ENCODE measurements at places on chromosomes 7 and 10. TPM values are rescaled to one million over a fixed set of nuclear protein-coding genes. Genes with fewer than 3 reads are reported as not detected.

DNA sequence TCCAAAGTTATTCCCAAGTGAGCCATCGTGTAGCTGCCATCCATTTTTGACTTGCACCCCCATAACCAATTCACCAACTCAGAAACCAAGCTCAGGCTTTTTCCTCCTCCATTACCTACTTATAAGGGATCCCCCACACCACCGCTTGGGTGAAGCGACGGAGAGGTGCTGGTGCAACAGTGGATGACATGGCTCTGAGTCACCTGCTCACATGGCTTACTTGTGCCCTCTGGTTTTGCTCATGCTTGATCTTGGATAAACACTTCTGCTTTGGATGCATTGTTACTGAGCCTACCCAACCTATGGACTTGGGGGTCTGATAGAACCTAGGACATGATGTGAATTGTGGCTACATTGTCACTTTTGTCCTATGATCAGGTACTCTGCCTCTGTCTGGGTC, 12.0 kb upstream of the AKR1B1 start:
- no peak for DNase-seq

DNA sequence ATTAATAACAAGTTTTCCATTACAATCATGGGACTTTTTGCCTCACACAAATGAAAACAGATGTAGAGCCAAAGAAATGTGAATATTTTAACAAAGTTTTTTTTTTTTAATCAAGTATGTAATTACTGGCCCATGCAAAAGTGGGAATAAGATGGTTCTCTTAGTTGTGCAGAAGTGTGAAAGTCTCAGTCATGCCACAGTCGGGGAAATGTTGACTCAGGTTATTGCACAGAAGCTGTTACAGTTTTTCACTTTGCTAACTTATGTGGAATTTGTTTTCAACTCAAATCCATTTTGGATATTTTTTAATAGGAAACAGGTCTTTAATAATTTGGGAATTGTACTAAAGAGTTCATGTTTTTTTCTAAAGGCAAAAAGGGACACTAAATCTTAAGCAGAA, 44.0 kb upstream of the CAV2 start:
- no peak for DNase-seq

GRCh38 chr7:81944058-81944457, 174.2 kb upstream of the HGF start:
- DNase-seq: no peak

GRCh38 chr7:22278660-22279059, 78.3 kb downstream of the RAPGEF5 start:
- DNase-seq: no peak

DNA sequence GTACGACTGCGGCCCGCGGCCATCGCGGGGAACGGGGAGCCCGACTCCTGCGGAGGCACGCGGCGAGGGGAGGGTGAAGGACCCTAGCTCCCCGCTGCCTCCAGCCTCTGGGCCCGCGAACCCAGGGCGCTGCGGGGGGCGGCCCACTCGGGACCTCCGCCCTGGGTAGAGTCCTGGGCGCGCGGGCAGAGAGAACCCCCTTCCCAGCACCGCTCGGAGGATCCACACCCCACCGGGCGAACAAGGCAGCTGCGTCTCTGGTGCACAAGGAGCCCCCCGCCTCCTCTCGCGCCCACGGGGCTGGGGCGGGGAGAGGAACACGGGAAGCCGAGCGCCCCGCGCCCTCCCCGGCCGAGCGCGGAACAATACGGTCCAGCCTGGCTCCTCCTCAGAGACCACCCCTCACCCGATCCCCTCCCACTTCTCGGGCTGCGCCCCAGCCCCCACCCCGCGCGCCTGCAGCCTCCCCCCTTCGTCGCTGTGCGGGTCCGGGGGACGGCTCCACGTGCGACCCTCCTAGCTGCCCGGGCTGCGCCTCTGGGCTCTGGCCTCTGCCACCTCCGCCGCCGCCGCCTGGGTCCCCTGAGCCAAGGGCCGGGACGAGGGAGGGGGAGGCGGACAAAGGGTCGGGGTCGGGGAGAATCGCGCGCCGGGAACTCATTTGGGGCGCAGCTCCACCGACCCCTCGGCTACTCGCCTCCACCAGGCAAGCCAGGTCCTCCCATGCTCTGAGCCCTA, at the start of gene WDR86:
Gene WDR86, minus strand, starts transcription at position 372 of the 738 bp plus-strand sequence. CDS start 449 bp downstream, outside the sequence.
- DNase-seq: no peak

GRCh38 chr7:130954918-130955564, 221.0 kb upstream of the KLF14 start:
- DNase-seq: no peak

DNA sequence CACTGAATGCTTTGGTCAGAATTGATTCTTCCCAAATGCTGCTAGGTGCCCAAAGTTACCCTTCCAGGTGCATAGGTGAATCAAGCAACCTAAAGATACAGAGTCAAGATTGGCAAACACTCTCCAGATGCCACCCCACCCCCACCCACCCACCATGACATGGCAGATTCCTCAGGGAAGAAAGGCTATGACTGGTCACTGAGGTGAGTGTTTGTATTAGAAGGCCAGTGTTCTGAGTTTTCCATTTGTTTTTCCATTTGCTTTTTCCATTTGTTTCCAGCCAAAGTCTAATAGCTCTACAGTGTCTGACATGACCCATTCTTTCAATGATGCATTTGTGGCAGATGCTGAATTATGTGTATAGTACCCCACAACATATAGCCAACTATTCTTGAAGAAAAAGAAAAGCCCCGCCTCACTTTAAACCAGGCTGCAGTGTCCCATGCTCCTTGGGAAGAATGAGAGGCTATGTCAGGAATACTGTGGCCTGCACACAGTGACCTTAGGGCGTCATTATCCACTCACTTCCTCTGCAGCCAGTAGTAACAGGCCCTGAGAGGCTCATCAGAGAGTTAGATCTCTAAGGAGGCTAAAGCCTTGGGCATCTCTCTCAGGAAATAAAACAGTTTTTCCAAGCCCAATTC, 16.1 kb upstream of the HIBADH start:
- no peak for DNase-seq

- no peak for DNase-seq
Measured at GRCh38 chr10:88292185-88292514, 291.0 kb downstream of the RNLS start.

- DNase-seq: no peak
Measured at GRCh38 chr7:116441534-116441933, 58.0 kb upstream of the CAV2 start.

DNA sequence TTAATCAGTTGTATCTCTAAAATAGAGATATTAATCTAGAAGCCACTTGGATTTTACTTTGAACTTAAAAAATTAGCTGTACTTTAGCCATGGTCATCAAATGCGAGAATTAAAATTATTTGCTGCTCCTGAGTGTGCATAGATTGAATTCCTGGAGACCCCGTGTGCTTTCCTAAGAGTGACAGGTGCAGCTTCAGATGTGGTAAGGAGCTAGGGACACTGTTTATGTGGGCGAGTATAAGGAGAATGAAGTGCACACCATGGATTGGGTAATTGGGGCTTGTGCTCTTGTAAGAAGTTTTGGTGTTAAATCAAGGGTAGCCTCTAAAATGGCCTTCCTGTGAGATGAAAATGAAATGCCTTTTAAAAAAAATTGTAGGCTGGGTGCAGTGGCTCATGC, 9.8 kb downstream of the PLCE1 start:
- no peak for DNase-seq

- no peak for DNase-seq
Measured at GRCh38 chr7:13794581-13794980, 194.9 kb downstream of the ETV1 start.

- peak; percentile 57 for DNase-seq
Measured at GRCh38 chr7:112481833-112482670, 1.3 kb downstream of the LSMEM1 start.

- no peak for DNase-seq
Measured at GRCh38 chr10:63166742-63167258, 33.7 kb downstream of the NRBF2 start.

GRCh38 chr7:145784809-145785780, 331.5 kb upstream of the CNTNAP2 start:
- DNase-seq: no peak

GRCh38 chr7:32223721-32224120, 153.5 kb upstream of the PDE1C start:
- no peak for DNase-seq

DNA sequence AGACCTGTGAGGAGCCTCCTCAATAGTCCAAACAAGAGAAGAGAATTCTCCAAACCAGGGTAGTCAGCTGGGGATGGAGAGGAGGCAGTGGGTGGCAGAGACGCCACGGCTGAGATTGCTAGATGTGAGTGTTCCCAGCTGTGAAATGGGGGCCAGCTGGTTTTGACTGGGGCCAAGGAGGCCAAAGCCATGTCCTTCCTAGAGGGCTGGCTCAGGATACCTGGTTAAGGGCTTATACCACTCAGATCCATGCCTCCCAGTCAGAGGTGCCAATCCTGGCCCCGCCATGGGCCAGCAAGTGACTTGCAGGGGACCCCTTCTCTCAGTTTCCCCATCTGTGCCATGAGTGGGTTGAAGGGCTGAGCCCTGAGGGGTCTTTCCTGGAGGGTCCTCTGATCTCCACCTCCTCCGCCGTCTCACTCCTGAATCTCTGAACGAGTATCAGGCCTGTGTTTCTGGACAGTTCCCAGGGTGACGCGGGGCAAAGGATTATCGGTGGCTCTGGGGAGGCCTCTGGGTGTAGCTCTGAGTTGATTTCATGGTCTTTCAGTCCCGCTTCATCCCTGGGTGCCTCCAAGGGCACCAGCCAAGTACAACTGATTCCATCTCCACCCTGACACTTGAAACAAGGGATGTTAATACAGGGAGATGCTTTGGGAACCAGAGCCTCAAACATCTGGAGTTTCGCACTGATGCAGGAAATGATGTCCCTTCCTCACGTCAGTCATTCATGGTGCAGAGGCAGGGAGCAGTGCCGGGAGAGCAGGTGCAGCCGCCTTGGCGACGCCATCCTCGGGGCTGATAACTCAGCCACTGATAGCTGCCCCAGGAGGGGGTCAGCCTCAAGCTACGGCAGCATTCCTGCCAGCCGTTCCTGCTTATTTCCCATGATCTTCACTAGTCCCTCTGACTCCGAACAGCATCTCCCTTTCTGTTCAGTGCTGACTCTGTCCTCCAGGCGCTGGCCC, 126.7 kb downstream of the RGS10 start:
- DNase-seq: no peak

GRCh38 chr7:80440883-80441282, 71.0 kb downstream of the GNAT3 start:
- no peak for DNase-seq

GRCh38 chr7:139936760-139937310, 107.8 kb downstream of the TBXAS1 start:
- no peak for DNase-seq

GRCh38 chr10:128843972-128844371, 623.1 kb upstream of the MGMT start:
- DNase-seq: no peak

DNA sequence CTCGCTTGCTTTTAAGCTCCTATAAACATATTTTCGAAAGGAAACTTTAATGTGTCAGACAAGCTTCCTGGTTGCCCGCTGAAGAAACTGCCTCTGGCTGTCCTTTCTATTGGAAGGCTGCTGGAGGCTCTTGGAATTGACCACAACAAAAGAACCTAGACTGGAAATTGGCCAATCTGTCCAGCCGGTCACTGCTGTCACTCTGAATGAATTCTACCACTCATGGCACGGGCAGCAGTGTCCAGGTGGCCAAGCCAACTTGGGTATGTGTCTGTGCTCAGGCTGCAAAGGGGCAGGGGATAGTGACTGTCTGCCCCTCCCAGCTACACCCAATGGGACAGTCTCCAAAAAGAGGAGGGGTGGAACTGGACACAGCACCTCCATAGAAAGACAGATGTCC, 57.6 kb downstream of the CDH23 start:
- DNase-seq: no peak

GRCh38 chr7:47496056-47496665, 85.8 kb downstream of the TNS3 start:
- DNase-seq: no peak

DNA sequence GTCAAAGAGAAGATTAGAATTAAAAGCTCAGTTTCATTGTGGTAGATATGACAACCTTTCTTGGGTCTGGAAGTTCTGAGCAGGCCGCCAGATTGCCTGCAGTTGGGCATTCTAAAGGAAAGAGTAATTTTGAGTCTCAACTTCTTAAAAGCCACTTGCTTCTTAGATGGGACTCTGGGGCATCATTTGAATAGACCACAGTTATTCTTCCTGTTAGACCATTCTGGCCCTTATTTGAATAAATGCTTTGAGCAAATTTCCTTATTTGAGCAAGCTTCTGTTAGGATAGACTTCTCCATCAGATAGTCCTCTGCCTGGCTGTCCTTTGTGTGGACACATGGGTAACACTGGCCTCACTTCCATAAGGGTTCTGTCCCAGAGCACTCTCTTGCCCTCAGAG, 40.2 kb downstream of the SND1 start:
- no peak for DNase-seq

The MSMB gene
- not detected for total RNA-seq

The LIPK gene
- not detected for total RNA-seq

The PDE1C gene
- total RNA-seq: 12.1 TPM

The ITPRID1 gene
- total RNA-seq: not detected

The MOGAT3 gene
- total RNA-seq: not detected

The CDC14C gene
- not detected for total RNA-seq

The ZNF248 gene
- total RNA-seq: 21.2 TPM

The GNA12 gene
- total RNA-seq: 27.6 TPM
